ENCODE measurements at places on chromosomes 4 and X. TPM values are rescaled to one million over a fixed set of nuclear protein-coding genes. Genes with fewer than 3 reads are reported as not detected.
A peak's percentile ranks its signal among the peaks of the same experiment; 100 is the strongest.

CTAG2 gene
- not detected for total RNA-seq

DNA sequence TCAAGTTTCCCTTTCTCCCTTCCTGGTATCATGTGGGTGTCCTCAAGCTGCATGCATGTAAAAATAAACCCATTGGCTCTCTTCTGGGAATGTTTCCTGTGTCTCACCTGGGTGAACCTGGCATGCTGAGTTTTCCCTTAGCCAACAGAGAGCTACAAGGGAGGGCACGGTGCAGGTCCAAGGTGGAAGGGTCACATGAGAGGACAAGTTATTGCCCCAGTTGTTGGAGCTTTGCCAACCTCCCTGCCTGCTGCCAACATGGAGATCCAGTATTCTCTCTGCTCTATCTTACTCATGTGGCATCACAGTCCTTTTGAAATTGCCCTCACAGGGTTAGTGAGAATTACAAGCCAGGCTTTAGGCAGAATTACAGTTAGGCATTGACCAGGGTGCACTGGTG is 196.1 kb upstream of the GYPA start:
- DNase-seq = no peak
- peaks cover 25% of the 10 kb centered on the region for H3K4me1 ChIP-seq
- H3K27me3 ChIP-seq = no peaks in the 10 kb centered on the region
- H3K36me3 ChIP-seq = peaks cover 4% of the 10 kb centered on the region

- H3K27ac ChIP-seq = no peak overlapping the region
- no peak for DNase-seq
- peaks cover 27% of the 10 kb centered on the region for H3K36me3 ChIP-seq
- H3K4me1 ChIP-seq = peaks cover 19% of the 10 kb centered on the region
Measured at GRCh38 chr4:88441696-88442095, 15.2 kb upstream of the HERC5 start.

LANCL3 gene
- total RNA-seq = 0.13 TPM

GRCh38 chr4:34202154-34202553 is 2042.2 kb downstream of the ARAP2 start:
- peaks cover 7% of the 10 kb centered on the region for H3K36me3 ChIP-seq
- H3K4me1 ChIP-seq = no peaks in the 10 kb centered on the region
- no peak overlapping the region for H3K4me3 ChIP-seq

DNA sequence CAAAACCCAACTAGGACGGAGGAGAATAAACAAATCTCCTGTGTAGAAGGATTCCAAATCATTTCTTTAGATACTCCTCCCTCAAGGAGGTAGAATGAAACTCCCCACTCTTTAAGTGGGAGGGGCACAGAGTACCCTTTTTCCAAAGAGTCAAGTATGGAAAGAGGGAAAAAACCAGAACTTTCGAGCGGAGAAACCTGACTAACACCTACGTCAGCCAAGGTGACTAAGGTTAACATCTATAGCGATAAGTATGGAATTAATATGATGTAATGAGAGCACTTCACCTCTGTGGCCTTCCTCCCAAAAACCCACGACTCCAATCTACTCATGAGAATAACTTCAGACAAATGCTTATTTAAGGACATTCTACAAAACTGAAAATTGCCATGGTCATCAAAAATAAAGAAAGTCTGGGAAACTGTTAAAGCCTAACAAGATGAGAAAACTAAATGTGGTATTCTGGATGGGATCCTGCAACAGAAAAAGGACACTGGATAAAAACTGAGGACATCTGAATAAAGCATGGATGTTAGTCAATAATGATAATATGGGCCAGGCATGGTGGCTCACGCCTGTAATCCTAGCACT is 157.0 kb upstream of the MAP3K15 start:
- peak overlapping the region; percentile 77 for H3K27ac ChIP-seq
- no peaks in the 10 kb centered on the region for H3K27me3 ChIP-seq
- peaks cover 42% of the 10 kb centered on the region for H3K4me1 ChIP-seq
- H3K4me3 ChIP-seq = no peak overlapping the region
- no peaks in the 10 kb centered on the region for H3K36me3 ChIP-seq

GRCh38 chr4:115515366-115515765 is 401.9 kb upstream of the NDST4 start:
- no peak for DNase-seq
- no peaks in the 10 kb centered on the region for H3K36me3 ChIP-seq
- no peak overlapping the region for H3K4me3 ChIP-seq
- H3K27me3 ChIP-seq = no peaks in the 10 kb centered on the region

AKAP14 gene
- not detected for total RNA-seq

GRCh38 chr4:122000849-122001248 is 49.0 kb upstream of the TRPC3 start:
- no peak overlapping the region for H3K4me3 ChIP-seq
- peaks cover 54% of the 10 kb centered on the region for H3K27me3 ChIP-seq
- no peaks in the 10 kb centered on the region for H3K36me3 ChIP-seq
- no peak overlapping the region for H3K27ac ChIP-seq

GRCh38 chr4:2241003-2241402 is 918 bp downstream of the HAUS3 start:
- peak overlapping the region; percentile 85 for H3K27ac ChIP-seq
- no peaks in the 10 kb centered on the region for H3K27me3 ChIP-seq
- DNase-seq = no peak
- peaks cover 2% of the 10 kb centered on the region for H3K36me3 ChIP-seq

GRCh38 chr4:149886786-149887490 is 71.3 kb upstream of the IQCM start:
- no peak for DNase-seq
- H3K27ac ChIP-seq = no peak overlapping the region
- H3K4me1 ChIP-seq = peaks cover 24% of the 10 kb centered on the region
- no peak overlapping the region for H3K4me3 ChIP-seq
- no peaks in the 10 kb centered on the region for H3K27me3 ChIP-seq

DNA sequence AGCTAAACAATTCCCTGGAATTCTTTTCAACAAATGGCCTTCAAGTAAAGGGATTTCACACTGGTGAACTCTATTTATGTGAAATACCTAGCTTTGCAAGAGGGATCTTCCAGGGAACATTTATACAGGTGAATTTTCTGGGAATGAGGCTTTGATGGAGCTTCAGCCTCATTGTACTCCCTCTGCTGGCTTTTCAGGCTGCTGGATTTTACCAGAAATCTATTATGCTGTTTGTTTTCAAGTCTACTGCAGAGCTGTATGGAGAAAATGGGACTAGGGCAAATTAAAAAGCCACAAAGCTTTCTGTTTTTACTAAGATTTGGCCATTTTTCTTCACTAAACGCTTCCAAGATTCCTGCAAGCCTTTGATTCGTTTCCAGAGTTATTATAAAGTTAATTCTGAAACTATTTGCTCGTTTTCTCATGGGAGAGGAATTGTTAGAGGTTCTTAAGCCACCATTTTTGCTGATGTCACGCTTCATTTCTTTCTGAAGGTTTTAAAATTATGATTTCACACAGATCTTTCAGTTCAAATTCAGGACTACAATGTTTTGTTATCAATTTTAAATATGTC is 31.6 kb downstream of the KDM6A start:
- peaks cover 10% of the 10 kb centered on the region for H3K36me3 ChIP-seq
- H3K27ac ChIP-seq = peak overlapping the region; percentile 36

- no peaks in the 10 kb centered on the region for H3K4me1 ChIP-seq
- no peak for DNase-seq
- no peaks in the 10 kb centered on the region for H3K27me3 ChIP-seq
- no peaks in the 10 kb centered on the region for H3K36me3 ChIP-seq
Measured at GRCh38 chrX:148588649-148589310, 88.4 kb downstream of the AFF2 start.

NUDT11 gene
- total RNA-seq = 17.1 TPM

DNA sequence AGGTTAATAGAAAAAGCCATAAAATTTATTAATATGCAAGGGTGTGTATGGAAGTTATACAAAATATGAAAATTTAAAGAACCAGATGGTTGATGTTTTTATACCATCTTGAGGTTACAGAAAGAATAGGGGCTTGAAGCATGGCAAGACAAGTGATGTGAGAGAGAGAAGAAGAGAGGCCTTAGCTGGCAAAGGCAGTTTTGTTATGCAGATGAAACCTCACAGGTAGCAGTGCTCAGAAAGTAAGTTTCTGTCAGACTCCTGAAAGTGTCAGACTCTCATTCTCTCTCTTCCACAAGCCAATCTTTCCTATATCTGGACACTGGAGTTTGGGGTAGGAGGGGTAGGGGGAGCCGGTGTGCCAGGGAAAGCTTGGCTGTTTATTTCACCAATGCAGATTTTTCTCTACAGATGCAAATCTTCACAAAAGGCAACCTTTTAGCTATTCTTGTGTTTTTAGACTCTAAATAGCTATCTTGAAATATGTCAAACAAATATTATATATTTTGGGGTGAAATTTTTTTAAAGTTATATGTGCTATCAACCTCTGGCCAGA is 124.5 kb downstream of the CFAP299 start:
- no peak overlapping the region for H3K4me3 ChIP-seq
- DNase-seq = no peak
- no peaks in the 10 kb centered on the region for H3K27me3 ChIP-seq

- H3K27me3 ChIP-seq = peaks cover 15% of the 10 kb centered on the region
- no peak overlapping the region for H3K4me3 ChIP-seq
- H3K36me3 ChIP-seq = no peaks in the 10 kb centered on the region
- no peak for DNase-seq
- H3K27ac ChIP-seq = no peak overlapping the region
Measured at GRCh38 chrX:17417372-17417771, 42.4 kb downstream of the NHS start.

DNA sequence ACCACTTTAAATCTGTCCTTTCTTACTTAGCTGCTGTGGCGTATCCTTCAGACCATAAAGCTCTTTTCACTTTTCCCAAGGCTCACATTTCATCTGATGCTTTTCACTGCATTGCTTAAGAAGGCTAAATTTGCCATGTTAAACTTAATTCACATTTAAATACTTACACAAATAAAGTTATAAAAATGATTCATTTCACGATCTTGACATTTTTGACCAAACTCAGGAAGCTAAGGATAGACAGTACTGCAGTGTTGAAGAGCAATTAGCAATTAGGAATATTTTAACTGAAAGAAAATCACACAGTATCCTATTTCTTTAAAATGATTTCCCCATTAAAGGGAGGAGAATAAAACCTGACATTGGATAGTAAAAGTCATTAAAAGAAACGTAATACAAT is 1038.6 kb downstream of the STPG2 start:
- no peaks in the 10 kb centered on the region for H3K4me1 ChIP-seq
- H3K36me3 ChIP-seq = no peaks in the 10 kb centered on the region
- H3K27me3 ChIP-seq = no peaks in the 10 kb centered on the region

GRCh38 chr4:137310166-137310565 is 222.1 kb downstream of the PCDH18 start:
- no peaks in the 10 kb centered on the region for H3K36me3 ChIP-seq
- no peak for DNase-seq
- no peak overlapping the region for H3K4me3 ChIP-seq
- peaks cover 30% of the 10 kb centered on the region for H3K4me1 ChIP-seq

- no peak for DNase-seq
- H3K36me3 ChIP-seq = no peaks in the 10 kb centered on the region
- H3K27ac ChIP-seq = no peak overlapping the region
- H3K4me3 ChIP-seq = no peak overlapping the region
- no peaks in the 10 kb centered on the region for H3K27me3 ChIP-seq
- H3K4me1 ChIP-seq = peaks cover 17% of the 10 kb centered on the region
Measured at GRCh38 chr4:8238515-8239053, 31.0 kb upstream of the HTRA3 start.

- peaks cover 48% of the 10 kb centered on the region for H3K36me3 ChIP-seq
- peaks cover 16% of the 10 kb centered on the region for H3K4me1 ChIP-seq
- H3K4me3 ChIP-seq = no peak overlapping the region
- no peaks in the 10 kb centered on the region for H3K27me3 ChIP-seq
Measured at GRCh38 chr4:147975325-147975724, 243.4 kb downstream of the ARHGAP10 start.

DNA sequence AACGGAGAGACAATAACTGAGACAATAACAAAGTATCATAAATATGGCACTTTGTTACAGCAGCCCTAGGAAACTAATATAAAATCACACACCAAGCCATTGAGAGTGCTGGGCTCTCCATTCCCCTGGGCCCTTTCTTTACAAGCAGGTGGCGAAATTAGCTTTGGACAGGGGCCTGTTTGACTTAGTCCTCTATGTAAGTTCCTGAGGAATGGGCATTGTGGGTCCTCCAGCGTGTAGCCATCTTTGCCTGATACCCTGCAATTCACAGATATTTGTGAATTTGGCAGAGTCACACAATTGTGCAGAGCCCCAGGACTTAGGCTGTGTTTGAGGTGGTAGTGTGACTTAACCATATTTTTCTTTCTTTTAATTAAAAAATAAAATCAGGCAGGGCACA is 67.6 kb downstream of the BCOR start:
- no peaks in the 10 kb centered on the region for H3K27me3 ChIP-seq
- H3K4me1 ChIP-seq = no peaks in the 10 kb centered on the region
- H3K27ac ChIP-seq = no peak overlapping the region
- DNase-seq = no peak
- H3K36me3 ChIP-seq = no peaks in the 10 kb centered on the region

DNA sequence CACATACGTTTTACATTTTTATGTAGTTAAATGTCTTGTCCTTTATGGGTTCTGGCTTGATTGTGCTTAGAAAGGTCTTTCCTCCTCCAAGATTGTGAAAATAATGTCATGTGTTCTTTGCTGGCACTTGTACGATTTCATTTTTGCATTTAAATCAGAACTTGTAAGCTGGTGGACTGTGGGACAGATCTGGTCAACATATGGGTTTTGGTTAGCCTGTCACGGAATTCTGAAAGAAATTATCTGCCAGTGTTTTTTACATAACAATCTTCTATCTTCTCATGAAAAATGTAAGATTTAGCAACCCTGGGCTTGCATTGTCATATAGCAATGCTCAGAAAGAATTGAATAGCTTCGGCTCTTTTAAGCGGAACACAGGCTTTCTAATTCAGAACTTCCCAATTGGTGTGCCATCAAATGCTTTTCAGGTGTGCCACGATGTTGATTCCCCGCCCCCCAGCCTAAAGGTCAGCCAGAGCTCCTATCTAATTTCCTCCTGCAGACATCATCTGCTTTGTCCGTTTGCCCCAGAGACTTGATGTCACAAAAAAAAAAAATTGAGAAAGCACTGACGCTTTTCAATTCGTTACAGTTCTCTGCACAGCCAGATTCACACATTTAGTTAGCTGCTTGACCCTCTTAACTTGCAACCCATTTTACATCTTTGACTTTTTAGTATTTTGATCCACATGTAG is 16.2 kb downstream of the AFF1 start:
- no peak for DNase-seq
- H3K27me3 ChIP-seq = no peaks in the 10 kb centered on the region
- H3K4me3 ChIP-seq = no peak overlapping the region
- no peaks in the 10 kb centered on the region for H3K36me3 ChIP-seq
- H3K4me1 ChIP-seq = peaks cover 26% of the 10 kb centered on the region

DCAF4L1 gene
- not detected for total RNA-seq

GRCh38 chrX:81120936-81121371 is 80.8 kb downstream of the HMGN5 start:
- H3K4me3 ChIP-seq = peak overlapping the region; percentile 87
- DNase-seq = no peak
- H3K36me3 ChIP-seq = no peaks in the 10 kb centered on the region
- peaks cover 4% of the 10 kb centered on the region for H3K4me1 ChIP-seq
- H3K27ac ChIP-seq = peak overlapping the region; percentile 94

- H3K4me3 ChIP-seq = peak overlapping the region; percentile 95
- H3K36me3 ChIP-seq = peaks cover 7% of the 10 kb centered on the region
- H3K27ac ChIP-seq = peak overlapping the region; percentile 97
- no peaks in the 10 kb centered on the region for H3K27me3 ChIP-seq
- DNase-seq = no peak
Measured at GRCh38 chr4:24582235-24582832, 2.0 kb downstream of the DHX15 start.

- no peak for DNase-seq
- peaks cover 30% of the 10 kb centered on the region for H3K36me3 ChIP-seq
- H3K27ac ChIP-seq = no peak overlapping the region
- no peaks in the 10 kb centered on the region for H3K27me3 ChIP-seq
Measured at GRCh38 chr4:38128478-38129459, 168.6 kb downstream of the PTTG2 start.

TCEANC gene
- 3.8 TPM for total RNA-seq

GRCh38 chr4:107283587-107284559 is 247.8 kb upstream of the DKK2 start:
- H3K27ac ChIP-seq = no peak overlapping the region
- no peaks in the 10 kb centered on the region for H3K27me3 ChIP-seq
- no peak overlapping the region for H3K4me3 ChIP-seq
- H3K36me3 ChIP-seq = no peaks in the 10 kb centered on the region
- no peak for DNase-seq
- peaks cover 32% of the 10 kb centered on the region for H3K4me1 ChIP-seq
